ENCODE measurements at places on chromosomes 1 and 21.

- DNase-seq, result no peak
These were observed 1.4 kb downstream of the S100A12 start for GRCh38 chr1:153374071-153374470.

GRCh38 chr1:234957330-234958065, 171.1 kb downstream of the TOMM20 start:
- no peak for DNase-seq

GRCh38 chr1:114272593-114272992, 118.9 kb upstream of the SYT6 start:
- DNase-seq, result no peak

- no peak for DNase-seq
These were observed 80.4 kb upstream of the LPGAT1 start for GRCh38 chr1:211910913-211911485.

GRCh38 chr1:18727956-18728355, 97.3 kb downstream of the PAX7 start:
- DNase-seq, result no peak

DNA sequence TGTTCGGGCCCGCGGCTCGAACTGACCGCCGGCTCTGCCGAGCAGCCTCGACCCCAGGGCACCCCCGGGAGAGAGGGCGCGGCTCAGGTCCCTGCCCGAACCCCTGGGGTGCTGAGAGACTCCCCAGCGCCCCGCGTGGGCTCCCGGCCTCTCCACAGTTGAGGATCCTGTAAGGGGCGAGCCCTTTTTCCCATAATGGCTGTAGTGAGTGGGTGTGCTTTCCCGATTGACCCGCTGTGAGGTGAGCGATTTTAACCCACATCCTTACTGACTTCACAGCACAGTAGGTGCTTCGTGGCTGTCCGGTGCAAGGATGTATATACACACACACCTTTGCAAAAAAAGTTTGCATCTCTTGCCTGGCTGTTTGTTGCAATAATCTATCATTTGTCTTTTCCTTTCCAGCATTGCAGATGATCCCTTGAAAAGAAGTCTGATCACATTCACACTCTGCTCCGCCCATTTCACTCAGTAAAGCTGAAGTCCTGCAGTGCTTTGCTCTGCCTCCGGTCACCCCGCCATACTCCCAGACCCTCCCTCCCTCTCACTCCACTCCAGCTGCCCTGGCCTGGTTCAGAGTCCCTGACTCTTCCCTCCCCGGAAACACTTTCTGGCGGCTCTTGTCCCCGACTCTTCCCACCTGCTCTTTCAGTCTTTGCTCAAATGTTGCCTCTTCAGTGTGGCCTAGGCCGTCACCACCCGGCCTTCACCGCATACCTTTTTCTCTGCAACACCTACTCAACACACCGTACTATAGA, 955 bp upstream of the UBE2G2 start:
- no peak for DNase-seq

DNA sequence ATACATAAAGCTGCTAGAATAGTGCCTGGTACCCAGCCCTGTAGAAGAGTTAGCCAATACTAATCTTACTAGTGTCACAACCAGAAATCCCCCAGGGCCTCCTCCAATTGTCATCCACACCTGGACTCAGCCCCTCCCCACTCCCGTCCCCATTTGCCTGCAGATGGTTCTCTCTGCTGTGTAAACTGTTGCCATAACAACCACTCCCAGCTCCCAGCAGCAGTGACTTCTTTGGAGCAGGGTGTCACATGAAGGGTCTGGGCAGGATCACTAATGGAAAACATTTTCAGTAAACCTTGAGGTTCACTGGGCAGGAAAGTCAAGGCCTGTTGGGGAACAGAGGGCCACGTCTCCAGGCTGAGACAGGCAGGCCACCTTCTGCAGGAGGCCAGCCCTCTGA, 126.0 kb upstream of the IPO9 start:
- DNase-seq, result no peak

GRCh38 chr1:213244664-213245091, 193.6 kb downstream of the RPS6KC1 start:
- DNase-seq, result peak; percentile 21

GRCh38 chr1:206699626-206700025, 14.9 kb downstream of the MAPKAPK2 start:
- DNase-seq, result no peak

GRCh38 chr1:22889213-22889827, 83.3 kb downstream of the LACTBL1 start:
- no peak for DNase-seq

DNA sequence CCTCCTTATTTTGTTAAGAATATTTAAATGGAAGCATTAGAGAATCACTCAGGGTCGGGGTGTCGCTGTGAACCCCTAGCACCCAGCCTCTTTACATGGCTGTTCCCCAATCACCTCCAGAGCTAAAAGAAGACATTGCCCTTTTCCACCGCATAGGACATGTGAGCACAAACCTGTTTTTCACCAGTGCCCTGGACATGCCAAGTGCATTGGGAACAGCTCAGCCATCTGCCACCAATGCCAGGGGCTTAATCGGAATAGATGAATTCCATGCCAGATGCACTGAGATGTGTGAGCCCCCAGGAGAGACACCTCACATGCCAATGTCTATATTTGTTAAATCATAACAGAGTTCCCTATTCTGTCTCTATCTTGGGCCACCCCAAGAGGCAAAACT, 33.3 kb downstream of the EIF2D start:
- no peak for DNase-seq

DNA sequence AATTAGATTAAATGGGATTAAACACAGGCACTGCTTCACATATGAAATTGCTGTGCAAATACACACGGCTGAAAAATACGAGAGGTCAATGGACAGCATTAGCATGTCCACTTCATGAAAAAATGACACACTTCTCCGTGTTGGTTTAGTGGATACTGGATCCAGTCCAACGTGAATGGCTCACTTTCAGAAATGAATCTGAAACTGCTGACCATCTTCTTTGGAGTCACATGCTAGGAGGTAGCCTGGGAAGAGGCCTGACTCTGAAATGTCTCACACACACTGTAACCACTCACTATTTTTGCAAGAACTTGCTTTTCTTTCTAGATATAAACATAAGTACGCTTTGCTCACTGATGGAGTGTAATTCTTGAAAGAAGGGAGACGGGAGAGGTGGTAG, 127.3 kb downstream of the HLCS start:
- DNase-seq, result no peak

DNA sequence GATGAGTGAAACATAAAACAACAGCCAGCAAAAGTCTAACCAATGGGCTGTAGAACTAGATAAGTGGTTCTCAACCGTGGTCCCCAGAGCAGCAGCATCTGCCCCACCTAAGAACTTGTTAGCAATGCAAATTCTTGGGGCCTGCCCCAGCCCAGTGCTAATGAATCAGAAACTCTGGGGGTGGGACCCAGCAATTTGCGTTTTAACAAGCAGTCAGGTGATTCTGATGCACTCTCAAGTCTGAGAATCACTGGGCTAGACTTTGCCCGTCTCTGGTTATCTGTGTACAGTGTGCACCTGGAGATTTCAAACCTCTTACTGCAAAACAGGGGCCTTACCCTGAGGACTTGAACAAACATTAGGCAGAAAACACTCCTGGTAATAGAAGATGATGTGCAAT, 66.5 kb downstream of the PLXNA2 start:
- DNase-seq, result no peak

GRCh38 chr1:224170748-224171478, 12.1 kb upstream of the DEGS1 start:
- no peak for DNase-seq

DNA sequence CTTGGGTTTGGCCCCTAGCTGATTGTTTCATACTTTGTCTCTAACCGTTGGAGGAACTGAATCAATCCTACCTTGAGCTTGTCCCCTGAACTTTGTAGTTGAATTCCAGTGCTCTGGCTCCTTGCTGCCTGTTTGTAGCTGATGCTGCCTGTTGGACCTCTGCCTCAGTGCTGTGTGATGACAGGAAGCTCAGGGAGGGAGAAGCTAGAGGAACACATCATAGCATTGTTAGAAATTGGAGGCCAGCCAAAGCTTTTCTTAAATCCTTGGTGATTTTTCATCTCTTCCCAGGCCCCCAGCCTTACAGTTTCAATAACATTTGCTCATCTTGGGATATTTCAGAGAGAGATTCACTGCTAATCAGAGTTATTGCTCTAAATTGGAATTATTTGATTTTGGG, 34.0 kb downstream of the MACF1 start:
- peak; percentile 88 for DNase-seq

DNA sequence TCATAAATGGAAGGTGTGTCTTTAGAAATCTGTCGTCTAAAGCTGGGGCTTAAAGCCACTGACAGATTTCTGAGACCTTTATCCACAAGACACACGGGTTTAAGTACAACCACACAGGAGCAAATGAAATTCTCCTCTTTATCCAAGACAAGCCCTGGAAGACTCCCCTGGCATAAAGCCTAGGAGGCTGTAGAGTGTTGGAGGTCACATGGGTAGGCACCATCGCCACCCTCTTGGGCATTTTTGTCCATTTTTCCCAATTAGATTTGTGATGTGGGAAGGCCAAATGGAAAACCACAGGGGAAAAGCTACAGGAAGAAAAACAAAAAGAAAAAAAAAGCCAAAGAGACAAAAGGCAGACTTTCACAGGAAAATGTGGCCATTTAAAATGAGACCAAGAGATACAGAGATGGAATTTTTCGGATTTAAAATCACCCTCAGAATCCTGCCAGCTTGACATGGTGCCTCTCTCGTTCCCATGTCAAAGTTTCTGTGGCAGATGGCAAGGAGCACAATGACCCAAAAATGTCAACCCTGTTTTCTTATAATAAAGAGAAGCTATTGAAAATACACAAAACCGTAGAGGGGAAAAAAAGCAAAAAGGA, 91.9 kb downstream of the PLD5 start:
- DNase-seq, result no peak

DNA sequence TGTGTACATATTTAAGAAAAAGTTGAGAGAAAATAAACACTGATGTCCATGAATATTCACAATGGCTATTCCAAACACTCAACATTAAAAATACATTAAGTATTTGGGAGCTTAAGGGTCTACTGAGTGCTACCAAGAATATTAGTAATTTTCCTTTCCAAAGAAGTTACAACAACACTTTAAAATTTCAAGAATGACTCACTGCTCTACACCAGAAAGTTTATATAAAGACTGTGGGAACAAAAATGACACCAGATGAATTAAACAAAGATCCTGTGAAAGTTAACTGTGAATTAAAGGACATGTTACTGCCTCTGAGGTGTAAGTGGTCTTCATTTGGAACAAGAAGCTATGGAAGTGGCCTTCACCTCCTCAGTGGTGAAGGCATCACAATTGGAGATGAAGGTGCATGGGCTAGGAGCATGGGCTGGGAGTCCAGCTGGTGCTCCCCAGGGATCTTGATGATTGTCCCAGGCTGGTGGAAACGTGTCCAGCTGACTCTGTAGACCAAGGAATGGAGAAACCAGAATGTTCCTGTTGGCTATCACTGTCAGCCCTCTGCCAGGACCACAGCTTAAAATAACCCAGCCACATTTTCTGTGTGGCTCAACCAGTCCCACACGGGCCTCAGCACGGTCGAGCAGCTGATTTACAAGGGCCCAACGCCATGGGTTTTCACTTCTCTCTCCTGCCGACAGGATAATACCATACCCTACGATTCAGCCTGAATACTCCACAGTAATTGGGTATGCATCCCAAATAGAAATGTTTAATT, 28.8 kb downstream of the TAF5L start:
- DNase-seq, result no peak

DNA sequence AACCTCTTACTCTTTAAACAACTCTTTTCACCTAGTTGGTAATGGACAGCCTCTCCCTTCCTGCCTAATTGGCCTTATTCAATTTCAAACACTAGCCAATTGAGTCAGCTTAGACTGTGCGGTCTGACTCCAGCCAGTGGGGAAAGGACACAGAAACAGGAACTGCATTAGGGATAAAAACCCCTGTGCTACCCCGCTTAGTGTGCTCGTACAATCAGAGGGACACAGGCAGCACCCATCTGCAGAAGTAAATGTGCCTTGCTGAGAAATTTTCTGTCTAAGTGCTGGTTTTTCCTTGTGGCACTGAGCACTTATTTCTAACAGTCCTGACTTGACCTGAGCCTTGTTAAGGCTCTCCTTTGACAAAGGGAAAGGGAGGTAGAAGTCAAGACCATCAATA, 6.0 kb upstream of the CD2 start:
- DNase-seq, result no peak

DNA sequence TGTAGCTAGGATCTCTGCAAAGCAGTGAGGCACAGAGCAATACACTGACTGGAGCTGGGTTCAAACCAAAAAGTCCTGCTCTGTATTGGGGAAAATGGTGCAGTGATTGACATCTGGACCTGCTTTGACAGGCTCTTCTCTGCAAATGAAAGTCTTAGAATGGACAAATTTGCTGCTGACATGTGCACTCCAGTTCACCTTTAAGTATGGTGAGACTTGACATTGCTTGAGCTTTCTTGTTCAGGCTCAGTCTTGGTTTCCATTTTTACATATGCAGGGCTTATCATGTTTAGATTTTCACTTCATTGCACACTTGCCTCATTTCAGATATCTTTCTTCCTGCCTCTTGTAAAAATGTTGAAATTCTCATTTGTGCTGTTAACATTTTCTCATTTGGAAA, 1655.0 kb downstream of the MRPL39 start:
- no peak for DNase-seq

DNA sequence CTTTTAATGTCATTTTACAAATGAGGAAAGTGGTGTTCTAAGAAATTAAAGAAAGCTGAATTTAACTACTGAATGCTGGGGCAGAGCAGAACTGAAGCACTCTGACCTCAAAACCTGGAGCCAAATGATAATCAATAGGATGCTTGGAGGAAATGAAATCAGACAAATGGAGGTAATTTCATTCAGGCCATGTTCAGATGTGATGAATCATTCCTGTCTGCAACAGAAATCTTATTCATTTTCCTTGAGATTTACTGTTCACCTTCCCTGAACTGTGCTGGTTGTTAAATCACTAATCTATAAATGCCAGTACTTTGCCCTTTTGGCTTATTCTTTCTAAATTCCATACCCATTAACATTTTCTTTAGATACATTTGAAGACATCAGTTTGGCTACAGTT, 85.6 kb upstream of the SNX7 start:
- DNase-seq, result no peak

- no peak for DNase-seq
These were observed 55.4 kb downstream of the SLC37A1 start for GRCh38 chr21:42568866-42569731.

Measured in putamen (tissue), 1 donor.